ENCODE measurements at places on chromosomes 5 and 9.
A peak's percentile ranks its signal among the peaks of the same experiment; 100 is the strongest.

DNA sequence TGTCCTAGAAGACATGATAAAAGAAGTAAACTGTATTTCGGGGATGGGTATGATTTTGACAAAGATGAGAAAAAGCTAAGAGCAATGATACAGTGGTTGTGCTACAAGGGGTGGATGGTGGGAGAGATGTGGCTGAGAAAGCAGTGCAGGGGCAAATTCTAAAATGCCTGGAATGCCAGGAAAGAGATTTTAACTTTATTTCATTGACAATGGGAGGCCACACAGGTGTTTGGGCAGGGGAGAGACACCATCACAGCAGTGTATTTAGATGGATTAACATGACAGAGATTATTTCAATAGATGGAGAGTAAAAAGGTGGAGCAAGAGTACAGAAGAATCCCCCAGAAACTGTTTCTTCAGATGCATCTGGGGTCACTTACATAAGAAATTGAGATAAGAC lies 71.2 kb downstream of the MAMDC2 start:
- no peaks in the 10 kb centered on the region for H3K36me3 ChIP-seq
- H3K27me3 ChIP-seq = no peaks in the 10 kb centered on the region
- DNase-seq = no peak
- no peak overlapping the region for H3K4me3 ChIP-seq

- H3K27me3 ChIP-seq = no peaks in the 10 kb centered on the region
- DNase-seq = no peak
- H3K27ac ChIP-seq = peak overlapping the region; percentile 85
- no peaks in the 10 kb centered on the region for H3K4me1 ChIP-seq
Measured at GRCh38 chr5:127517110-127517479, 345 bp upstream of the PRRC1 start.

- H3K4me1 ChIP-seq = peaks cover 21% of the 10 kb centered on the region
- no peaks in the 10 kb centered on the region for H3K36me3 ChIP-seq
- no peaks in the 10 kb centered on the region for H3K27me3 ChIP-seq
- H3K27ac ChIP-seq = no peak overlapping the region
- no peak overlapping the region for H3K4me3 ChIP-seq
- no peak for DNase-seq
Measured at GRCh38 chr9:127135056-127135745, 12.8 kb upstream of the ANGPTL2 start.

- H3K4me1 ChIP-seq = peaks cover 8% of the 10 kb centered on the region
- no peaks in the 10 kb centered on the region for H3K27me3 ChIP-seq
Measured at GRCh38 chr9:121818016-121818661, 166.7 kb downstream of the DAB2IP start.

DNA sequence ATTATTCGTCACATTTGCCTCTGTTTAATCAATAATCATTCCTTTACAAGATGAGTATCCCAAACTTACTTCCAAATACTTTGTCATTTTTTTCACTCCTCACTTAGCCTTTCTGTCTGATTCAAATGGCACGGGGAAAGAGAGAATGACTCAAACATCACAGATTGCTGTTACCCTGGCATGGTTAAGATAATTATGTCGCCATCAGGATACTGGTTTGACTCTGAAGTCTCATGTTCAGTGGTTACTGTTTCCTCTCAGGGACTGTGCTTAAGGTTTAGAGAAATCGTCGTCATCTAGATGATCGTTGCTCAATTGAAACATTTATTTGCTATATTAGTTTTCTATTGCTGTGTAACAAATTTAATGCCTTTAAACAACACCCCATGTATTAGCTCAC lies 45.2 kb upstream of the RAD23B start:
- H3K36me3 ChIP-seq = no peaks in the 10 kb centered on the region
- no peak overlapping the region for H3K4me3 ChIP-seq
- no peak overlapping the region for H3K27ac ChIP-seq
- DNase-seq = no peak
- H3K27me3 ChIP-seq = no peaks in the 10 kb centered on the region

- no peaks in the 10 kb centered on the region for H3K36me3 ChIP-seq
- peak; percentile 15 for DNase-seq
- no peaks in the 10 kb centered on the region for H3K27me3 ChIP-seq
- peak overlapping the region; percentile 70 for H3K4me3 ChIP-seq
Measured at GRCh38 chr9:6680797-6681146, 35.2 kb upstream of the GLDC start.

DNA sequence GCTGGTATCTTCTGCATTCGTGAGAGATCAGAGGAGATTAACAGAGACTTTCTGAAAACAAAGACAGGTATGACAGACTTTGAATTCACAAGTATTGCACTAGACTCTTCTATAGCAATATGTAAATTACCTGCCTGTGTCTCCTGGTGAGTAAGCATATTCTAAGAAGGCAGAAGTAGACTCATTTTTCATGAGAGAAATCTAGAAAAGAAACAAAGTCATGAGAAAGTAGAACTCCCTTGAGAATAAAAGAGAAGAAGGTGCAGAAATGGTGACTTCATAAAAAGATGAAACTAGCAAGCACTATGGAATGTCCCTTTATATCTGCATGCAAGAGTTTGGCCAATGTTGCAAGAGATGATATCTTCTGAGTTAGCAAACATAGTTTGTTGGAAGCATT lies 419.8 kb downstream of the DMRT2 start:
- DNase-seq = no peak
- no peaks in the 10 kb centered on the region for H3K36me3 ChIP-seq
- H3K27ac ChIP-seq = no peak overlapping the region
- H3K4me3 ChIP-seq = no peak overlapping the region
- no peaks in the 10 kb centered on the region for H3K4me1 ChIP-seq
- H3K27me3 ChIP-seq = no peaks in the 10 kb centered on the region

GRCh38 chr9:115200711-115201505 lies 83.0 kb upstream of the TNC start:
- DNase-seq = no peak
- H3K4me3 ChIP-seq = no peak overlapping the region
- H3K36me3 ChIP-seq = no peaks in the 10 kb centered on the region
- H3K27me3 ChIP-seq = no peaks in the 10 kb centered on the region
- H3K27ac ChIP-seq = no peak overlapping the region
- peaks cover 10% of the 10 kb centered on the region for H3K4me1 ChIP-seq

GRCh38 chr9:16335788-16336580 lies 534.5 kb downstream of the BNC2 start:
- DNase-seq = peak; percentile 62
- no peak overlapping the region for H3K4me3 ChIP-seq
- peak overlapping the region; percentile 71 for H3K27ac ChIP-seq
- no peaks in the 10 kb centered on the region for H3K36me3 ChIP-seq
- no peaks in the 10 kb centered on the region for H3K4me1 ChIP-seq
- H3K27me3 ChIP-seq = no peaks in the 10 kb centered on the region

- no peak overlapping the region for H3K4me3 ChIP-seq
- no peak for DNase-seq
- no peaks in the 10 kb centered on the region for H3K27me3 ChIP-seq
Measured at GRCh38 chr5:59591162-59591561, 302.4 kb downstream of the PDE4D start.

GRCh38 chr9:93701494-93702218 lies 125.3 kb downstream of the PHF2 start:
- no peaks in the 10 kb centered on the region for H3K27me3 ChIP-seq
- H3K4me1 ChIP-seq = no peaks in the 10 kb centered on the region
- no peaks in the 10 kb centered on the region for H3K36me3 ChIP-seq
- no peak overlapping the region for H3K27ac ChIP-seq

DNA sequence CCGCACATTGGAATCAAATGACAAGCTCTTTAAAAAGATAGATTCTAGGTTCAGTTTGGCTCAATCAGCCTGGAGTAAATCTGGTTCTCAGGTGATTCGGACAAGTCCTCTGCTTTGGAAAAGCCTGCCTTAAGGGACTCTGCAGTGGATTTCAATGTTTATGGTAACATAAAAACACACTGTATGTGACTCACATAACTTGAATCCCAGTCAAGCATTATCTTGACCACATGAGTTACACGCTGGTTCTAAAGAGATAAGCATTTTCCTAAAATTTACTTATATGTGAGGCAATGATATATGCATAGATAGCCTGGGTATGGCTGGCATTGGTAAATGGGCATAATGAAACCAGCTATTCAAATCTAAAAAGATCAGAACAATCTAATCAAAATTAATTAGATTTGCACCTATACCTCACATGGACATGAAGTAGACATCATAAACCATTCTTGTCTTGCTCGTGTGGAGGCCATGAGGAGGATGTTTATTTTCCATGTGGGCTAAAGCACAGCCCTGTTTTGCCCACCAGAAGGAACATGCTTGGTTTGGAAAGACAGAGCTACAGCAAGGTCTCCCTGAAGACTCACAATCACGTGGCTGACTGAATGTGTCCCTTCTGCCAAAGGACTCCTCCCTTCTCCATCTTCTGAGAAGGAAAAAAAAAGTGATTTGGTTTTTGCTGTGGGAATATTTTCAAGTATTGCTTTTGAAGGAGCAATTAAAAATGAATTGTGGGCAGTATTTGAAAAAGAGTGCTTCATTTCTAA lies 351.7 kb downstream of the DIRAS2 start:
- no peaks in the 10 kb centered on the region for H3K27me3 ChIP-seq
- H3K4me1 ChIP-seq = no peaks in the 10 kb centered on the region
- no peak overlapping the region for H3K27ac ChIP-seq
- no peaks in the 10 kb centered on the region for H3K36me3 ChIP-seq

DNA sequence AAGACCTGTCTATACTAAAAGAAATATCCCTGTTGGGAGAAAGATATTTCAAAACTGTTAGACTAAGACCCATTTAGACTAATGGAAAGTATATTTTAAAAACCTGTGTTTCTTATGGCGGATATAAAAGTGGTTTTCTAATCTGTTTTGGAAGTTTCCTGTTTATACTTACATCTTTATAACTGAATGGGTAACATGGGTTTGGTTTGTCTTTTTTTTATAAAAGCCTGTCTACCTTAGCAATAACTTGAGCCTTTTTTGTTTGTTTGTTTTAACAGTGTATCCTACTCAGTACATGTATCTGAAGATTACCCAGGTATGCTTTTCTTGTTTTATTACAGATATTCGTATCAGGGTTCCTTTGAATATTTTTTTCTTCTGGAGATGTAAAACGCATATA lies 83.4 kb downstream of the PARP8 start:
- H3K27ac ChIP-seq = no peak overlapping the region
- H3K4me1 ChIP-seq = no peaks in the 10 kb centered on the region
- no peak overlapping the region for H3K4me3 ChIP-seq

- H3K36me3 ChIP-seq = no peaks in the 10 kb centered on the region
- peaks cover 30% of the 10 kb centered on the region for H3K4me1 ChIP-seq
- no peak for DNase-seq
- H3K27ac ChIP-seq = no peak overlapping the region
Measured at GRCh38 chr9:114138552-114138971, 16.8 kb upstream of the COL27A1 start.

DNA sequence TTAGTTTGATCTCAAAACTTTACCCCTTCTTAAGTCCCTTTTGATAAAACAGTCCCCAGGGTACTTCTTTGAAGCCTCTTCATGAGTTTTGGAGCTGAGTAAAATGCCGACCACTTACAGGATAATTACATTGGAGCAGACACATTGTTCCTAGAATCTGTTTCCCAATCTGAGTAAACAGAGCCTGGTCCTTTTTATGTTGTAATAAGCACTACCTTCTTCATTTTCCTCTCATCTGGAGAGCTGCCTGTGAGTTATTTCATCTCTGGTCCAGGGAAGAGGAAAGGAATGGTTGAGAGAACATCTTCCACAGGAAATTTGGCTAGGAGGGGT lies 26.3 kb upstream of the GALNT10 start:
- H3K27ac ChIP-seq = no peak overlapping the region
- no peaks in the 10 kb centered on the region for H3K27me3 ChIP-seq
- no peak for DNase-seq
- no peak overlapping the region for H3K4me3 ChIP-seq

- H3K27me3 ChIP-seq = no peaks in the 10 kb centered on the region
- H3K27ac ChIP-seq = no peak overlapping the region
- no peak overlapping the region for H3K4me3 ChIP-seq
- DNase-seq = no peak
Measured at GRCh38 chr5:146041180-146041789, 64.1 kb downstream of the PLAC8L1 start.
